RPMI8226 (cell line): ENCODE measurements at places on chromosomes 4 and X.

- no peak for DNase-seq
Observed at GRCh38 chr4:11470438-11471045, 41.8 kb upstream of the HS3ST1 start.

DNA sequence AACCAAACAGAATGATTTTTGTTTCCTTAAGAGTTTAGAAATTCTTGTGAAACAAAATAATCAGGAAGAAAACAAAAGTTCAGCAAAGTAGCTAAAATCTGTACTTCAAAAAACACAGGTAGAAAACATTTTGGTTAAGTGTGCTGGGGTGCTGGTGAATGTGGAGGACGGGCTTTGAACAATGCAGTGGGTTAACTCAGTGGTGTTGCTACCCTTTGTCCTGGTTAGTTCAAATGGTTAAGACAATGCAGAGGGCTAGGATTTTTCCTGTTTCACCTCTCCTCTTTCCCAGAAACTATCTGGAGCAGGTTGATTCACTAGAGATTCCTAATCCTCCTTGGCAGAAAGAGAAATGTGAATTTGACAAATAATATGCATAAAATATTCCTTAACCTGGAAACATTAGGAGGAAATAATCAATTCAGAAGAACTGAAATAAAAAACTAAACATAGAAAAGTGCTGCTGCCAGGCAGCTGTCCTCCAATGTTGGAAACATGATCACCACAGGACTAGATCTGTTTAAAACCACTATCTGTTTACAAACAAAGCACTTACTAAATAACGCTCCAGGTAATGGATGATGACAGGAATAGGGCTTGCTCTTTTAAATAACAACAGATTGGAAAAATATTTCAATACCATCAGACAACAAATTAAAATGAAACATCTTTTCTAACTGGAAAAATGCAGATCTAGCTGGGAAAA, 148.9 kb downstream of the MAML3 start:
- no peak for DNase-seq

DNA sequence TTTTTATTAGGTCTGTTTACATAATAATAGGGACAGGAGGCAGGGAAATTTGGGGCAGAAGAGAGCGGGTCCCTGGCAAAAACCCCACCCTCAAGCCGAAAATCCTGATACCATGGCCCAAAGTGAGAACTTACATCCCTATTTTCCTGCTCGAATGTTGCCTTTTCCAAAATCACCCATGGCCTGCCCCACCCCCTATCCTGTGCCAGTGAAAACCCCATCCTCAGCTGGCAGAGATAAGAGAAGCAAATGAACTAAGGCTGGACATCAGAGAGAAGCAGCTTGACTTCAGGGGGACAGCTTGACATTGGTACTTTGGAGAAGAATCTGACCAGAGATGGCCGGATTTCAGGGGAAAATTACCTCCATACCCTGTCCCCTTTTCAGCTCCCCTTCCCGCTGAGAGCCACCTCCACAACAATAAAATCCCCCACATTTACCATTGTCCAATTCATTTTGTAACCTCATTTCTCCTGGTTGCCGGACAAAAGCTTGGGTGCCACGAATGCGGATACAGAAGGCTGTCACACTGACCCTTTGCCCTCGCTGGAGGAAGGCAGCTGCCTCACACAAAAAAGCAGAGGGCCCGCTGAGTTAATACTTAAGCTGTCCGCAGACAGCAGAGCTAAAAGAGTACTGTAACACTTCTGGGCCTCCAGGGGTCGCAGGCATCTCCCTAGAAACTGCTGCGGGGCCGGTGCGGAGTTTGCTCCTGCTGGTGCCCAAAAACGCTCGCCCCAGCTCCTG, 196.2 kb downstream of the SNCA start:
- DNase-seq: peak; percentile 36

DNA sequence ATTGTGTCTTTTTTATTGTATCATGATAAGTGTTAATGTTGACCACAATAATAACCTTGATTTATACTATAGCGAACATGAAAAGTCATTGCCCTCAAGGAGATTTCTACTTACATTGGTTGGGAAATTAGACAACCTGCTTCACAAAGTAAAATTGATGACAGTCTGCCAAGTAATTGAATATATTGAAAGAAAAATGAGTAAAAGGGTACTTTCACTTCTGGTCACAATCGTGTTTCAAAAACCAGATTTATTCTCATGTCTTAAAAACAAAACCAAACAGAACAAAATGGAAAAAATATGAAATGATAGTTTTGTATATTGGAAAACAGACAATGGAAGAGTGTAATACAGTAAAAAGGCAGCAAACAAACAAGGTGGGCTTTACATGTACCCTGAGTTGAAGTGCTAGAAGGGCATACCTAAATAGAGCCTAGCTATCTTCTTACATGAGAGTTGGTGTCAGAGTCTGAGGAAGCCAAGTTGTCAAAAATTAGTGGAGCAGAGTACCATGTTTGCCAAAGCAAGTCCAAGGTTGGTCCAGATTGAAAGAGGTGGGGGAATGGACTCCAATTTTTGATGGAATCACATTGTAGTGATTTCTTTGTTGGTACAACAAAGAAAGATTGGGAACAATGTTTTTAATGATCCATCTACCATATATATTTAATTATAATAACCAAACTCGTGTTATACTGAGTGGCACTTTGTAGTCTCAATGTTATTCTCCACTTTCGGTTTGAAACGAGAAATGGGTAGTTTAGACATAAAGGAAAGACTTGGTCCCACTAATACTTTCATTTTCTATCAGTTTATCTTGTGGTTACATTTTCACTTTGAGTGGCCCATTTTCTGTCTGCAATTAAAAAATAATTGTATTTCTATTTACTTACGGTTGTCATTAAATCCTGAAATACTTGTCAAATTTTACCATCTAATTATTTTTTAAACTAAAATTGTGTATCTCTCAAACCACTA, 775.6 kb downstream of the STIM2 start:
- DNase-seq: no peak

DNA sequence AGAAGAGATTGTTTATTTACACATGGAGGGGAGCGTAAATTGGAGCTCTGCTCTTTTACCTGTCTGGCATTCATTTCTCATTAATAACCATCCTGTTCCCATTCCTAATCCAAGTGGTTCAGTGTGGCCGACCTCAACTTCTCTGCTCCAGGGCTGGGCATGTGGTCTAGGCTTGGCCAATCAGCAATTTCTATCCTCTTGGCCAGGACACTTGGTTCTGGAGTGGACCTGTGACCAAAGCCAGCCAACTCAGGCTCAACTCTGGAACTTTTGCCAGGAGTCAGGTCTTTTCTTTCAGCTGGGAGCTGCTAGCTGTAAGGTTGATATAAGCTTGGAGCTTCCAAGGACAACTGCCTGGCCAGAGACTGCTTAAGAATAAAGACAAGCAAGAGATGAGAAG, 15.6 kb upstream of the RASL11B start:
- DNase-seq: no peak

- no peak for DNase-seq
Observed at GRCh38 chr4:2064276-2064991, 5.3 kb downstream of the NAT8L start.

GRCh38 chr4:15234856-15235126, 193.0 kb upstream of the C1QTNF7 start:
- DNase-seq: no peak

GRCh38 chr4:74260036-74260435, 48.2 kb upstream of the EPGN start:
- no peak for DNase-seq

DNA sequence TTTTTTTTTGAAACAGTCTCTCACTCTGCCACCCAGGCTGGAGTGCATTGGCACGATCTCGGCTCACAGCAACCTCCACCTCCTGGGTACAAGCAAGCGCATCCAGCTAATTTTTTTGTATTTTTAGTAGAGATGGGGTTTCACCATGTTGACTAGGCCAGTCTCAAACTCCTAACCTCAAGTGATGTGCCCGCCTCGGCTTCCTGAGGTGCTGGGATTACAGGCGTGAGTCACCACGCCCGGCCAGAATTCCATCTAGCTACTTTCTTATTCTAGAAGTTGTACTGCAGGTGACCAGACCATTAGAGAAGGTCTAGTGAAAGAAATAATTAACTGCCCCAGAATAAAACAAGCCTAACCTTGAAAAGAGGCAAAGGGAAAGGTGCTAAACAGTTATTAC, 2.3 kb downstream of the LRBA start:
- no peak for DNase-seq

DNA sequence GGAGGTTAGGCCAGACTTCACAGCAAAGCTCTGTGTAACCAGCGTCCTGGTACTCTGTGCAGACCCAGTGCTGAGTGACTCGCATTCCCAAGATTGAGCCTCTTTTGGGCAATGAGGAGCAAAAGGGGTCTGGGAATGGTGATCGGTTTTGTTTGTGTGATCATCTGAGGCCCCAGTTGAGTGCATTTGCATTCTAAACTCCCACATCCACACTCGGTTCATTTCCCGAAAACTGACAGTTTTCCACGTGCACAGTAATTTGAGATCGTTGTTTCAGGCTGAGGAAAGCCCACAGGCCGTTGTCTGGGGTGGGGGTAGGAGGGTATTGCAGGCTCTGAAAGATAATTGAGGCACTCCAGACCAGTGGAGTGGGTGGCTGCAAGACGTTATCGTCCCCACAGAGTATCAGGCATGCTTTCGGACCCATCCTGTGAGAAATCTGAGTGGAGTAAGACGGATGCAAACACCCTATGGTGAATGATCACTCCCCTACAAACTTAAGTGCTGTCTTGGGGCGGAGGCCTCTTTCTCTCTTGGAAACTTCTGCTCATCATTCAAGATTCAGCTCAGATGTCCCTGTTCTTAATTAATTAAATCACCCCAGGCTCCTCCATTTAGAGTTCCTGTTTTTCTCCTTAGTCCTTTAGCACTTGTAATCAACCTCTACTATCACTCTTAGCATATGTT, 96.1 kb downstream of the AFF1 start:
- no peak for DNase-seq

DNA sequence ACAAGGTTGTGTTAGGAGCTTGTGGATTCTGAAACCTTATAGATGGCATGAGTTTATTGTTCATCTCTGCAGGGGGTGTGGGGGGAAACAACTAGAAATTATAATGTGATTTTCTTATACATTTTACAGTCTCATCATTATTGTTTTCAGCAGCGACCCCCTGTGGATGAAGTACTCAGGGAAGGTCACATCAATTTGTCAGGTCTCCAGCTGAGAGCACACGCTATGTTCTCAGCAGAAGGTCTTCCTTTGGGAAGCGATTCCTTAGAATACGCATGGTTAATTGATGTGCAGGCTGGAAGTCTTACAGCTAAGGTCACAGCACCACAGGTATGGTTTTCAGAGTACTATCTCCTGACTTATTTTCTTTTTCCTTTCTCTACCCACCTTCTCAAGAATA, 72.2 kb downstream of the BLTP1 start:
- no peak for DNase-seq

- no peak for DNase-seq
Observed at GRCh38 chr4:145824463-145824862, 114.2 kb downstream of the ZNF827 start.

DNA sequence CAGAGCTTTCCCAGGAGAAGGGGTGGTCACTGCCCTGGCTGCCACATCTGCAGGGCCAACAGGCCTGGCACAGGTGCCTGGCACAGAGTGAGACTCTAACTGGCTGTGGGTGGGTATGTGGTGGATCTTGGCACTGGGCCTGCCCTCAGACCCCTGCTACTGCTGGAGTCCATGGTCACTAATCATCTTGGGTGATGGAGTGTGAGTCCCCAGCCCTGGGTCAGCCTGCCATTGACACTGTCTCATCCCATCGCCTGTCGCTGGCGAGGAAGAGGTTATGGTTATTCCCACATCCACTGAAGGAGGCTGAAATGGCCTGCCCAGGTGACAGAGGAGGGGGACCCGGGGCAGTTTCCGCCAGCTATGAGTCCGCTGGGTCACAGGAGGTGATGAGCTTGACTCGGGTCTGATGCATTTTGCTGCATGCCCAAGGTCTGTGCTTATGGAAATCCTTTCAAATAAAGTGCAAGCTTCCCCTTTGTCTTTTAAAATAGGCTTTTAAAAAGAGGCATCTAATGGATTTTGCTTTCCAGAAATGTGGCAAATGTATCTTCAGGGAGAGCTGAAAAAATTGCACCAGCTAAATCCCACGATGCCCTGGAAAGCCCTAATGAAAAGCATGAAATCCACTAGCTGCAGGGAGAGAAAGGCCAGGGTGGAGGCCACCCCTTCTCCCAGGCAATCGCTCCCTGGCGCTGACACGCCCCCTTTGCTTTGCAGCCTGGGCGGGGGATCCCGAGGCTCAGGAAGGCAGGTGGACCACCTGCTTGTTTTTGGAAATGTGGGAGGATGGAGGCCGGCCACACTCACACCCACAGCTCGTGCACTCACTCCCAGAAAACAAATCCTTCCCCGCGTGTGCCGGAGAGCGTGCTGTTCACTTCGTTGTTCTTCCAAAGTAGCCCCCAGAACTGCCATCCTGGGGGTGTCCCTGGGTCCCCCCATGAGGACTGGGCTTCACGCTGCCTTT, 54.9 kb downstream of the ABLIM2 start:
- DNase-seq: no peak

DNA sequence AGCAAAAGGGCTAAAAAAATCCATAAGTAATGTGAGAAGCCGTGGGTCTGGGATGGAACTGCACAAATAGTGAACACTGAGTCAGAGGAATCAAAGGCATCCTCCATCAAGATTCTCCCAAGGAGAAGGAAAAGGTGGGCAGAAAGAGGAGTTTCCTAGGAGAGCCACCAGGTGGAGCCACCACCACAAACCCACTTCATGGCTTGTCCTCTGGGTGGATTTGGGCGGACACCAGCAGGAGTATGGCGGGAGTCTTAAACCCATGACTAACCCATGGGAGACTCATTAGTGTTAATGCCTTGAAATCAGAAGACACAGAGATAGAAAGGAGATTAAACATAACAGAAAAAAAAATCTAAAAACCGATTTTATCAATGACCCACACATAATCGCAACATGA, 147.7 kb downstream of the SH3KBP1 start:
- DNase-seq: peak; percentile 42

- no peak for DNase-seq
Observed at GRCh38 chr4:185508181-185508580, 27.1 kb downstream of the PDLIM3 start.

- no peak for DNase-seq
Observed at GRCh38 chrX:14489437-14489836, 39.9 kb upstream of the GLRA2 start.

GRCh38 chr4:166987026-166987425, 247.3 kb downstream of the SPOCK3 start:
- no peak for DNase-seq

DNA sequence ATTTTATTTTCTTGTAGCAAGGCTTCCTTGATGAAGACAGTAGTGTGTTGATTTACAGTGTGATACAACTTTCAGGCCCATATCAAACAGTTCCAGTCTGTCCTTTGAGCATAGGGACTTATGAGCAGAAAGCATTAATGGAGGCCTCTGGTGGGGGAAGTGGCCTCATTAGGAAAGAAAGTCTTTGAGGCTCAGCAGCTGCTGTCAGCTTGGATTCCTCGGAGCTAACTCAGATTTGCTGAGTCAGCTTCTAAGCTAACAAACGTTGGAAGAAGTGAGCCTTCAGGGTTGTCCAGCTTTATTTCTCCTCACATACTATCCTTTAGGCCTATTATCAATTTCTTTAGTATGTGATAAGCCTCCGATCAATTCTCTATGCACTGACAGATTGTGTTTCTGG, 15.8 kb upstream of the SFRP2 start:
- DNase-seq: no peak

GRCh38 chr4:15897577-15897976, 41.0 kb downstream of the FGFBP1 start:
- no peak for DNase-seq

GRCh38 chr4:5925419-5926200, 32.7 kb upstream of the CRMP1 start:
- DNase-seq: no peak

- DNase-seq: no peak
Observed at GRCh38 chr4:141914746-141915145, 278.4 kb downstream of the IL15 start.
